ENCODE measurements at places on chromosomes 16 and 17.

DNA sequence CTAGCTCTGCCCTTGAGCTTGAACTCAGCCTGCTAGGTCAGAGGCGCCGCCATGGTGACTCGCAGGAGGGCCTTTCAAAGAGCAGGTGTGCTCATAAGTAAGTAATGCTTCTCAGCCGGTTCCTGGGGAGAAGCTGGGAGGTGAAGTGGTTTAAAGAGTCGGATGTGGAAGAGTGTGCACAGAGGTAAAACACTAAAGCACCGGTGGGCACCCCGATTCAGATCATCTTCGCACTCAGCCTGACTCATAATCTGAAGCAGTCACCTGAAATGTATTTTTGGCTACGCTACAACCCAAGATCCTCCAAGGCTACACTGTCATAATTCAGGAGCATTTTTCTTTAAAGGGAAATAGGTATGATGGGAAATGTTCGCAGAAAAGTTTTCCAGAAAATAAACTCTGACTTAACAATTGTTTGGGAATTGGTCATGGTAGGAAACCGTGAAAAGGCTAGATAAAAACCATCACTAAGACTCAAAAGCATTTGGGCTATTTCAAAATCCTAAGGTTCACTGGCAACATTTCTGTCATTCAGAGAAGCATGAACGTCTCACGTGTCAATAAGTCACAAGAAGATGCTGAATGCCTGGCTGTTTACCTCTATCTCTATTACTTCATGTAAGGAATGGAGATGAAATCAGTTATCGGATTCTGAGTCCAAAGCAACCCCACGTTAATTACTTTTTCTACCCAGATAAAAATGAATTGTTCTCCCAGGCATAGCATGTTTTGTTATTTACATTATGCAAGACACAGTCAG, 17.8 kb downstream of the CDH8 start:
- DNase-seq: no peak

DNA sequence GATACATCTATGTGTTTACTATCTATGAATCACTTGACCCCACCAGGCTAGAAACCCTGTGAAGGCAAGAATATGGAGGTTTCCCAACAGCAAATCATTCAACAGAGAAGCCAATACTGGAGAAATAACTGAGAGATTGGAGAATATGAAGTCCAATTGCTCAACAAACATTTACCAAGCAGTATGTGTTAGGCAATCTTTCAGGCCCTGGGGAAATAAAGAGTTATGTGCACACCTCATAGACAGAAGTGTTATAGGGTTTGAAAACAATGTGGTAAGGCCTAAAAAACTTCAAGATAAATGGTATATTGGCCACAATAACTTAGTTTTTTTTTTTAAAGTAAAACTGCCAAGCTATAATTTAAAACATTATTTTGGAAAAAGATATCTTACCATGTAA, 1245.8 kb downstream of the CDH11 start:
- no peak for DNase-seq

DNA sequence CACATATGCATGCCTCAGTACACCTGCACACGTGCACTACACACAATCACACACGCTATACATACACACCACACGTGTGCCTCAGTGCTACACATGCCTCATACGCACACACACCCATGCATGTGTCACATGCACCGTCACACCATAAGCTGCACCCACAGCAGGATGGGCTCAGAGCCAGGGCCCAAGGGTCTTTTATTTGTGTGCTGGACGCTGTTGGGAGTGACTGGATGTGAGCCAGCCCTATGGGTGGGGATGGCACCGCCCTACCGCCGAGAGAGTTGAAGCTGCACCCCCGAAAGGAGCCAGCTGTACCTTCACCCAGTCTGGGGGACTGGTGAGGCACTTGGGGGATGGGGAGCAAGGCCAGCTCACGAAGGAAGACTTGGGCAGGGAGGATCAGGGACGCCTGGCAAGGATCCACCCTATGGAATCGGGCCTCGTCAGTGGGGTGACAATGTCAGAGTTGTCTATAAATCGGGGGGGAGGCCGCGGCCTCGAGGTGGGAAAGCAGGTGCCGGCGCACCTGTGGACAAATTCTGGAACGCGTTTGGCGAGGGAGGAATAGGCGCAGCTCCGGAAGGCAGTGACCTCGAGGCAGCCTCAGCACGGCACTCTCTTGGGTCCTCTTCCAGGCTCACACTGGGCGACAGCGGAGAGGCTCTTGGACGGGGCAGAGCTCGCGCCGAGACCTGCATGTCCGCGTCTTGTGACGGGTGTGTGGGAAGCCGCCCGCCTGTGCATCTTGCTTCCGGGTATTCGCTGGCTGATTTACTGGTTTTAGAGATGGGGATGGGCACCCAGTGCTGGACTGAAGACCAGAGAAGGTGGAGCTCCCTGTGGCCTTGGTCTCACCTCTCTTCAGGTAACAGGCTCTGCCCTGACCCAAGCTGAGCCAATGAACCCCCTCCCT, 7.3 kb downstream of the RGS11 start:
- no peak for DNase-seq

GRCh38 chr17:29645515-29646051, 22.9 kb upstream of the CORO6 start:
- no peak for DNase-seq

Measured in nephron progenitor cell (in vitro differentiated cells).